ENCODE measurements at places on chromosomes 11 and 22.

DNA sequence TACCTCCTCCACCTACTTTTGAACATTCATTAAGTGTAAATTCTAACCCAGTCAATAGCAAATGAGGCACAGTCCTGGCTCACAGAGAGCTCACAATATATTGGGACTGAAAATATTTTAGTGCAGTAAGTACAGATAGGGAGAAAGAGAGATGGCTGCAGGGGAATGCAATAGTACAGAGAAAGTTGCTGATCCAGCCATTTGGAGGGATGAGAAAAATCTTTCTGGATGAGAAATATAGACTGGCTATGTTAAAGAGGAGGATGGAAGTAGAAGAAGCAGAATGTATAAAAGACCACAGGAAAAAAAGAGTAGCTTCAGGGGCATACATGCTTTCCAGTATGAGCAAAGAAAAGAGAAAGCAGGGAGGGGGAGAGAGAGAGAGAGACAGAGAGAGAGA lies 3.6 kb upstream of the OR52B6 start:
- no peak for DNase-seq

- DNase-seq = no peak
These were observed 6.4 kb downstream of the CCND1 start for GRCh38 chr11:69647390-69647748.

- DNase-seq = no peak
These were observed 48.5 kb downstream of the SVIP start for GRCh38 chr11:22780952-22781593.

GRCh38 chr11:26134481-26135355 lies 197.2 kb upstream of the ANO3 start:
- DNase-seq = peak; percentile 3

Measured in right kidney (tissue), 9 donors.